ENCODE measurements at places on chromosomes 12 and 14.

GRCh38 chr12:108271951-108272872 is 66.9 kb downstream of the CMKLR1 start:
- no peak for DNase-seq

DNA sequence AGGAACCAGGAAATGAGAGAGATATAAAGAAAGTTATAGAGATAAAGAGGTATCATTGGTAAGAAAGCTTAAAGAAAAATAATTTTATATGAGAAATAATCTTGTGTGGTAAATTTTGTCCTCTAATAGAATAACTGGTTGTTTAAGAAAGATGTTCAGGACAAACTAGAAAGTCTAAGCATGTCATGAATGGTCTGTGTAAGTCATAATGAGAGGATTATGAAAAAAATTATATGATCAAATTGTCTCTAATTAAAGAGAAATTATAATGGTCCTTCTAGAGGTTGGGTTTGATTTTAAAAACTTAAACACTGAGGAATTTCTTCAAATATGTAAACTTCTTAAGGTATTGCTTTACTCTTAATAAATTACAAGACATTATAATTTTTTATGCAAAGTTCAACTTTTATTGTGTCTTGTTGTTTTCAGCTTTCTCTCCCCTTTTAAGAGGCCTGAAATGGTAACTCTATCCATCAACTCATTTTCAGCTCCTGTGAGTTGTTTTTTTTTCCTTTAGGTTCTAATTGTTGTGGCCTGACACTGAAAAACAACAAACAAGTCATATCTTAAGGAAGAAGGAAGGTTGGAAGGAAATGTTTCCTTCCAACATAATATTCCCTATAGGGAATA is 88.2 kb upstream of the CNOT2 start:
- DNase-seq, result no peak

GRCh38 chr14:74929242-74929641 is 6.2 kb upstream of the RPS6KL1 start:
- DNase-seq, result no peak

GRCh38 chr12:106345746-106346145 is 11.8 kb upstream of the POLR3B start:
- peak; percentile 20 for DNase-seq
